NB4 (cell line): ENCODE measurements at places on chromosomes 4 and X.

GRCh38 chr4:8391071-8391470 is 49.5 kb downstream of the ACOX3 start:
- DNase-seq = no peak

GRCh38 chr4:136796953-136797352 is 735.3 kb downstream of the PCDH18 start:
- DNase-seq = no peak

GRCh38 chr4:54659313-54659712 is 1.6 kb downstream of the KIT start:
- peak; percentile 41 for DNase-seq

DNA sequence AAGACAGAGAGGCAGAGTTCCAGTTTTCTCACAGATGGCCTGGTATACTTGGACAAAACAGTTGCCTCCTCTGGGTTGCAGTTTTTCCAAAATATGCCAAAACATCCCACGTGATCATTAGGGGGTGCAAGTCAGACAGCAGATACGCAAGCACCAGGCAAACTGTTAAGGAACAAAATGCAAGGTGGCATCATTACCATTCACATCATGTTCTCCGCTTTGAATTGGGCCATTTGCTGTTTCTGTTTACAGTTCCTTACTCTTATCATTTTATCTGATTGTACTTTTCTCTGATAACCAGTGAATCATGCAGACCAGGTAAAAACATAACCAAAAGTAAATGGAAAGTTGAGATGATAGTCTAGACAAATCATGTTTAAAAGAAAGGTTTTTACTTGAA is 16.4 kb upstream of the HMGB3 start:
- DNase-seq = no peak

DNA sequence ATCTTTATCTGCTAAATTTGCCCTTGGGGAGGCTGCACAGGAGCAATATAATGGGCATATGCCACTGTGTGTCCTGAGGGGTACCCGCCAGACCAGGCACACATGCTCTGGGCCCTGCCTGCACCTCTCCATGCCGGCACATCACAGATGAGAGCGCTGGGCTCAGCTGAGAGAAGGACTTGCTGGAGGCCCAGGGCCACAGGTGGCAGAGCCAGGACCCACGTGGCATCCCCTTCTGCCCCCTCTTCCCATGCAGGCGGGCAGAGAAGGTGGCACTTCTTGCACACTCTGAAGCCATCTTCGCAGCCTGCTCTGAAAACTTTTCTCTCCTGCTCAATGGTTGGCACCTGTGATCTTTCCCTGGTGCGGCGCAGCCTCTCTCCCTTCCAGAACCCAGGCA is 20.1 kb downstream of the CPZ start:
- DNase-seq = no peak

DNA sequence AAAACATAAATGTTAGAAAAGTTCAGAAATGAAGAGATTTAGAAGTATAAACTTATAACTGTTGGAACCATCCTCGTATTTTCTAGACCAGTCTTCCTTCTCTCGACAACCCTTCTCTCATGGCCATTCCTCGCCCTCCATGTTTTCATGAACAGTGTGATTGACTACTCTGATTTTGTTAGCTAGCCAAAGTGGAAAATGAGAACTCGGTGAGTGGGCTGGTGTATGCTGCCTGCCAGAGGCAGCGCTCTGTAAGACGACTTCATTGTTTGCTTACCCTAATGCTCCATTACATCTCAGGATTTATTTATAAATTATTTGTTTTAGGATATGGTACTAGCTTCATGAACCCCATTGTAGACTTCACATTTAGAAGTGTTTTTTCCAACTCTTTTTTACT is 153.0 kb downstream of the CBR4 start:
- DNase-seq = no peak

GRCh38 chr4:1604706-1605205 is 79.4 kb downstream of the FAM53A start:
- DNase-seq = no peak

DNA sequence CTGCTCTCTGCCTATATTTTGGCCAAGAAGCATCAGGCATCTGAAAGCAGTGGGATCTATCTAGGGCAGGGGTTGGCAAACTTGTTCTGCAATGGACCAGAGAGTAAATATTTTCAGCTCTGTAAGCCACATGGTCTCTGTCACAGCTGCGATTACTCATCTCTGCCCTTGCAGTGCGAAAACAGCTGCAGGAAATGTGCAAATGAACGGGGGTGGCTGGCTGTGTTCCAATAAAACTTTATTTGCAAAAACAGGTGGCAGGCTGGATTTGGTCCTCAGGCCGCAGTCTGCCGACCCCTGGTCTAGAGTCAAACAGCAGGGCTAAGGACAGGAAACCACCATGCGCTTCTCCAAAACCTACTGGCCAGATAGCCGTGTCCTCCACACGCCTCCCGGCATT is 48.6 kb downstream of the ACOX3 start:
- peak; percentile 50 for DNase-seq

DNA sequence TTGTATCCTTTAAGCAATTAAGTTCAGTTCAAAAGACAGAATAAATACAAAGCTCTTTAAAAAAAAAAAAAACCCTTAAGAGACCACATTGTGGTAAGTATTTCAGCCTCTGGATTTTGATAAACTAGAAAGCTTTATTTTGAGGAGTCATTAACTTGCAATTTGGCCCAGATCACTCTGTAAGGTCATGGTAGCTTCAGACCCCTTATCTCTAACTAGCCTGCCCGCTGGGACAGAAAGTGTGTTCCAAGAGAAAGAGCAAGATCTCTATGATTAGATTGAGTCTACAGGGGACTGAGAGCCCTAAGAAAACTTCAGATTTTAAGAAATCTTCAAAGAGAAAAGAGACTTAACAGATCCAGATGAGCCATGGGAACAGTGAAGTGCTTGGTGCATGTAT is 45.6 kb downstream of the GALNT7 start:
- DNase-seq = no peak
